ENCODE measurements at places on chromosomes 11 and 22.

- DNase-seq = no peak
Observed at GRCh38 chr11:87432022-87432421, 394.3 kb downstream of the TMEM135 start.

DNA sequence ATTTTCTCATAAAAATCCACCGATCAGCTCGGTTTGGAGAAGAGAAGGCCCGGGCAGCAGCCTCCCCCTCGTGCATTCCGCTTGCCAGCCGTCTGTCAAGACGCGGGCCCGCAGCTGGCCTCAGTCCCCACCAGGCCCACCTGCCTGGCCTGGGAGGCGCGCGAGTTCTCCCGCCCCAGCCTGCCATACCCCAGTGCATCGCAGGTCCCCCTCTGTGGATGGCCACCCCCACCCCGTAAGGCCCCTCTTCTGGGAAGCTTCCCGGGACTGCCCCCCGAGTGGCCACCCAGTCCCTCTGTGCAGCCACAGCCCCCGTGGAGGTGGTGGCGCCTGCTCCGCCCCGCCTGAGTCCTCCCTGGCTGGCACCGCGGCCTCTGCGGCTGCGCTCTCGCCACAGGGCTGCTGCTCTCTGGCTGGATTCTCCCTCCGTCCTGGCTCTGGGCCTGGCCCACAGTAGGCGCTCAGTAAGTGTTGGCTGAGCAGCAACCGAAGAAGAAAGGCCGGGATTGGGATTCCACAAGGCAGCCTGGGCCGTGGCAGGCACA is 74.0 kb upstream of the TCF20 start:
- DNase-seq = no peak

GRCh38 chr22:21013657-21014201 is 1.2 kb upstream of the P2RX6 start:
- no peak for DNase-seq

DNA sequence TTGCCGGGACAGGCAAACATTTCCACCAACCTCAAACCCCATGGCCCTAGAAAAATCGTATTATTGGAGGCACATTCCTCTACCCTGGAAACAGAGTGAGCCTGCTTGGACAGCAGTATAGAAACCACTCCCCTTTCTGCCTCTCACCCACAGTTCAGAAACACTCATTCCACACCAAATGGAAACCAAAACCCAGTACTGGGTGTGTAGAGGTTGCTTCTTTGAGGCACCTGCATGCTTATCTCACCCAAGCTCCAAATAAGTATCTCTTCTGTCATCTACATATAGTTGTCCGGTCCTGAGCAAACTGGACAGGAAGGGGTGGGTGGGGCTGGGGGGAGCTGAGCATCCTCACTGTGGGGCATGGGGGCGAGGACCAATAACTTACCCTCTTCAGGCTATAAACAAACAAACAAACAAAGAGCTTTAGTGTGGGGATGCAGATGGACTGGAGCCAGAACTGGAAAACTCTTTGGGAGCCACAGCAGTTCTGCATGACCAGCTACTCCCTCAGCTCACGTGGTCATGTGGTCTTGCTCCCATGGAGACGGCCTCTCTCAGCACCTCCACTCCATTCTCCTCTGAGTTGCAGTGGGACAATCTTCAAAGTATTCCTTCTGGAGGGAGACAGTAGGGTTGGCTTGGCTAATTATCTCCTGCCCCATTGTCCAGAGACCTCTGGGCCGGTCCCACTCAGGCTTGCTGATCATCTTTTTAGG is 1.0 kb upstream of the PLAAT2 start:
- no peak for DNase-seq

DNA sequence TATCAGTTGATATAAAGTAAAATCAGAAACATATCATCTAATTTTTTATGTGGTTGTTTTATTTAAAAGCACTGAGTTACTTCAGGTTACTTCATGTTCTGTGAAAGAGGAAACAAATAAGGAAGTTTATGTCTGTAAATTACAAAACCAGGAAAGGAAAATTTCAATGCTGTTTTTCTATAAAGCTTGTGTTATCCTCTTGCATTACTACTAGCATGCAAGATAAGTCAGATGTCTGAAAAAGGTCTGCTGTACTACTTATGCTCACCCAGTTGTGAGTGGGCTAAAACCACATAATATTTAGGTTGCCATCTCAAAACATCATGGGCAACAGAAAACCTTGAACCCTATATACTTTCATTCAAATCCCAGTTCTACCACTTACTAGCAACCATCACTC is 121.5 kb downstream of the ATG16L2 start:
- DNase-seq = no peak
